Activated naive CD4-positive, alpha-beta T cell treated with anti-CD3 and anti-CD28 coated beads, Interleukin-2, amount 50 U/mL, for 16 hours (primary cell): ENCODE measurements at places on chromosomes 1 and 21.

DNA sequence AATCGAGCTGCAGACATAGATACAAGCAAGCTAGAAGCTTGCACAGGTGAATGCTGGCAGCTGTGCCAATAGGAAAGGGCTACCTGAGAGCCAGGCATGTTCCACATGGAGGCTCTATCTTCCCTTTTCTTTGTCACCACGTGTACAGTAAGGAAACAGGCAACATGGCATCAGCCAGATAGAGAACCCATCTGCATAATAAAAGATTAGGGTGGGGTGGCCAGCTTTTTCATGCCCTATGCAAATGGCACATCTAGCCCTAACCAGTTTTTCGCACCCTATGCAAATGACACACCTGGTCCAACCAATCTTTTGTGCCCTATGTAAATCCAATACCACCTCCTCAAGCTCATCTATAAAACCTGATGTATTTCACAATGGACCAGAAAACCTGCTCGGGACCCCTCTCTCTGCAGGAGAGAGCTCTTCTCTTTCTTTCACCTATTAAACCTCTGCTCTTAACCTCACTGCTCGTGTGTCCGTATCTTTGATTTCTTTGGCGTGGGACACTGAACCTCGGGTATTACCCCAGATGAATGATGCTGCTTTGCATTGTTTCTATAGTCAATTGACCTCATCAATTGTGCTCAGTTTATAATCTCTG is 93.9 kb downstream of the SLC30A10 start:
- DNase-seq: no peak

DNA sequence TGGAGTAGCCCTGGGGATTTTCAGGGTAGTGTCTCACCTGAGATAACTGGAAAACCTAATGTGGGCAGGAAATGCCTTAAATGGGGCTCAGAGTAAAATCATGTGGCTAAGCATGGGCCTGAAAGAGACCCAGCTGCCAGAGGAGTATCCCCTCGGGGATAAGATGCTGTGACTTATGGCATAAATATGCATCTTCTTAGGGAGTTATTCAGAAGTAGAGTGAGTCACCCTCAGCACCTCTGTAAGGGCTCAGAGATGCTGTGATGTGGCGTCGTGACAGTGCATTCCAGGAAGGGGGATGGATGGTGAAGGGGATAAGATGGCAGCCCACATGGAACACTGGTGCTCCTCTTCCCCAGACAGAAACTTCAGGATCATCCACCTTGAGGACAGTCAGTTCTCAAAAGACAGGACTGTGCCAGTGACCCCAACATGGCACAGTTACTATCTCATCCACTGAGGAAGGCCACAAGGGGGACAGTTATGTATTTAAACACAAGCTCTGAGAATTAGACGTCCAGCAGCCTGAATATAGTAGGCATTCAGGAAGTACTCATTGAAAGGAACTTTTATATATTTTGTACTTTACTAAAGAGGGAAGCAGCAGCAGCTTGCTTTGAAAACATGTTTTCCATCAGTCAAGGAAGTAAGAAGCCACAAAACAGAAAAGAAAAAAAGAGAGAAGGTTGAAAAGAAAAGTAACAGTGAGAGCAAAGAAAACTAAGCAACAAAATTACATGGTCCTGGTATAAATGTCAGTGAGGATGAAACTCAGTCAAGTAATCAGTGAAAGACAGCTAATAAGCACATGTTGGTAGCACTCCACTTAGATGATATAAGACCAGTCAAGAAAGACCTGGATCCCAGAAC is 8.3 kb downstream of the IL24 start:
- peak; percentile 60 for DNase-seq

GRCh38 chr1:229027158-229027557 is 243.8 kb upstream of the RAB4A start:
- no peak for DNase-seq

- no peak for DNase-seq
Observed at GRCh38 chr1:4380564-4381168, 273.7 kb upstream of the AJAP1 start.

DNA sequence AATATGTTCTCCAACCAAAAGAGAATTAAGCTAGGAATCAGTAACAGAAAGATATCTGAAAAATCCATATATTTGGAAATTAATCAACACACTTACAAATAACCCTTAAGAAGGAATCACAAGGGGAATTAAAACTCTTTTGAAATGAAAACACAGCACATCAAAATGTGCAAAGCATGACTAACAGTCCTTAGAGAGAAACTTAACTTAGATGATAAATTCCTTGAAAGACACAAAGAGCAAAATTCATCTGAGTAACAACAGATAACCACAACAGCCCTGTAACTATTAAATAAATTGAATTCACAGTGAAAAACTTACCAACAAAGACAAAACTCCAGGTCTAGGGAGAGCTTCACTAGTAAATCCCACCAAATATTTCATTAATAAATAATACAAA is 283.8 kb downstream of the SDCCAG8 start:
- no peak for DNase-seq

DNA sequence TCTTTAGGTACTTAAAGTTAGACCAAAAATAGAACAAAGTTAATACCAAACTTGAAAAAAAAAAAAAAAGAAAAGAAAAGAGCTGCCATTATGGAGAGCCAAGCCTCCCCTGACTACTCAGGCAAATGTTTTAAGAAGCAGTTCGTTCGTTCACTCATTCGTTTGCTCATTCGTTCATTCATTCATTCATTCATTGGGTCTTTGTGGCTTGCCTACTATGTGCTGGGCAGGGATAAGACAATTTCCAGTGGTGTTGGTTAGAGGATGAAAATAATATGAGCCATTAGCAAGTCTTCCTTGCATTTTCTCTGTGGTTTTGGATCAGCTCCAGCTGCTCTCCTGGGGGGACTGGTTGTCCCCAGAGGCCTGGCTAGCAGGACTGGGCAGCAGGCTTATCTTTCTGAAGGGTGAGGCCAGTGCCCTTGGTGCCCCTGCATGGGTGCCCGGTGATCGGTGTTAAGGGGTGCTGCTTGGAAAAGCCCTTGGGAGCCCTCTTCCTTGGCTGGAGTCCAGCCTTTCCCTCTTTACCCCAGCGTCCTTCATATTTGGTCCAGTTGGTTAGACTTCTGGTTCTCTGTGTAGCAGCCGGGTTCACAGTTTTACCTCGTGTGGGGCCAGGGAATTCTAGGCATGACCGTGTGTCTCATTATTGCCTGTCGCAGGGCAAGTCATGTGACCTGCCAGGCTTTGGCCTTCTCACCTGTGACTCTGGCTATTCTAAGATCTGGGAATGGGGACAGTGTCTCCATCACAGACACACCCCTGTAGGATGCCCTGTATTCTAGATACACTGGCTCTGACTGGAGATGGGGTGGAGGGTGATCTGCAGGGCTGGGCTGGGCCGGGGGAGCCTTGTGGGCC is 32.8 kb downstream of the LHX4 start:
- DNase-seq: no peak

- DNase-seq: peak; percentile 36
Observed at GRCh38 chr1:165376041-165376810, 19.7 kb upstream of the LMX1A start.

- no peak for DNase-seq
Observed at GRCh38 chr1:176857632-176858031, 306.9 kb downstream of the ASTN1 start.

DNA sequence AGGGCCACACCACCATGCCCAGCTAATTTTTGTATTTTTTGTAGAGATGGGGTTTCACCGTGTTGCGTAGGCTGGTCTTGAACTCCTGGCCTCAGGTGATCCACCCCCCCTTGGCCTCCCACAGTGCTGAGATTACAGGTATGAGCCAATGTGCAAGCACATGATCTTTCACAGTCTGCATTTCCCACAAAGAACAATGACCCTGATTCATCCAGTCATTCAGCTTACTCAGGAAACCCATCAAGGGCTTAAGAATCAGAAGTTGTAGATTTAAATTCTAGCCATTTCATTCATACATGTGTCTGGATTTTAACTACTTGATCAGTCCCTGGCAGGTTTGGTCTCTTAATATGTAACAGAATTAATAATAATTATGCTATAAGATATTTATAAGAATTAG is 2065.7 kb downstream of the MRPL39 start:
- DNase-seq: no peak

DNA sequence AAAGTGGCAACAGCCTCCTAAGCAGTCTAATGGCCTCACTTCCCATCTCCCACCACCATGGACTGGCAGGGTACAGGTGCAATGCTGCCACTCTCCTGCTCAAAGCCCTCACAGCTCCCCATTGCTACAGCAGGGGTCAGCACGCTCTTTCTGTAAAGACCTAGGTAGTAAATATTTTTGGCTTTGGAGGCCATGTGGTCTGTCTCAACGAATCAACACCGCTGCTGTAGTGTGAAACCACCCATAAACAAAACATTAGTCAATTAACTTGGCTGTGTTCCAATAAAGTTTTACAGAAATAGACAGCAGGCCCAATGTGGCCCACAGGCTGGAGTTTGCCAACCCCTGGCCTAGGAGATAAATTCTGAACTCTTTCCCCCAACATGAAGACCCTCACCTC is 44.6 kb upstream of the TMEM125 start:
- DNase-seq: no peak

DNA sequence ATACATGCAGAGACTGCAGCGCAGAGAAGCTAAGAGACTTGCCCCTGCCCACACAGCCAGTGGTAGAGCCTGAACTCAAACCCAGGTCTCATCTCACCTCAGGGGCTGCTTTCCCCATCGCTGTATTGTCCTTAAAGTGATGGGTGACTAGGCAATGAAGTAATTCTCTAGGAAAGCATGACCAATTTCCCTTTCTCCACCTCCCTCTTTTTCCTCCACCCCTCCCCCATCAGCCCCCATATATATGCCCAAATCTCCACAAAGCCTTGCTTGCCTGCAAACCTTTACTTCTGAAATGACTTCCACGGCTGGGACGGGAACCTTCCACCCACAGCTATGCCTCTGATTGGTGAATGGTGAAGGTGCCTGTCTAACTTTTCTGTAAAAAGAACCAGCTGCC is at the start of gene IL24:
Gene IL24 (plus strand): TSS at position 269 of the 400 bp plus-strand sequence. CDS start 390 bp downstream, outside the sequence.
- peak; percentile 52 for DNase-seq

DNA sequence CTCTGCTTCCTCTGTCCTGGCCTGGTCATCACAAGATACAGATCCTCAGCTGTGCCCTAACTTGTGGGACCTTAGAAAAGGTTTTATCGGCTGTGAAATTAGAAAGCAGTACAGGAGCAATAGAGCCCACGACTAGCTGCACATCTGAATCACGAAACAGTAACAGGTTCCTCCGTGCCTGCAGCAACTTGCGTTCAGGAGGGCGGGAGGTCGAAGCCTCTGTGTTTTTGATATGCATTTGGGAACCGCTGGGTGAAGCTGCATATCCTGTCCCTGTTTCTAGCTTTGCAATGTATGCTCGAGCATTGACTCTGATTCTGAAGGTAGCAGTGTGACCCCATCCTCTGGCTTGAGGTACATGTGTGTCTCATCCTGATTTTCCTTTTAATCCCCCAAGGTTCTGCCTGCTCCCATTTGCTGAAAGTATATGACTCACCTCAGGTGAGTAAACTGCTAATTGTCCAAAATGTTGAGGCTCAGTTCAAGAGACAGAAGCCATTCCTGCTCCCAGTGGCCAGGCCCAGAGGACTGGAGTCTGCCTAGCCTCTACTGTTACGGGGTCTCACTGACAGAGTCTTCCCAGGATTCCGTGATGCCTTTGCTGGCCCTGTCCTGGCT is 44.3 kb downstream of the SCCPDH start:
- DNase-seq: no peak

DNA sequence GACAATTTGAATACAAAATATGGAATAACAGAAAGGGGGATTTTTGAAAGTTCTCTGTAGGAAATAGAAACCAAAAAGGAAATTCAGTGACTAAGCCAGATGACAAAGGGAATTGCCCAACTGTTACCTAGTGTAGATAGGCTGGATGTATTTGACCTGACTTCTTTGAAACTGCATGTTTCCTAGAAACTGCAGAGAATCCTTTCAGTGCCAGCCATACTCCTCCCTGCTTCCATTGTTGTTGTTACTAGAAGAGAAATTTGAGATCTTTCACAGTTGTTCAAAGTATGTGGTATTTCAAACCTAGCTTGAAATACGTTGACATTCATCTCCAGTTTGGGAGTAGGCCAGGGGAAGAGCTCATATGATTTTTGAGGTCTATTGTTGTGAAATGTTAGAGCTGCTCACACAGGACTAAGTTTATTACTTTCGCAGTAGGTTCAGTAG is 1.8 kb upstream of the GBP5 start:
- DNase-seq: no peak

- DNase-seq: no peak
Observed at GRCh38 chr1:12016182-12016581, 3.1 kb upstream of the MIIP start.

- DNase-seq: no peak
Observed at GRCh38 chr21:32472890-32473765, 60.6 kb downstream of the EVA1C start.

GRCh38 chr1:116769104-116769452 is 14.8 kb downstream of the CD2 start:
- no peak for DNase-seq

DNA sequence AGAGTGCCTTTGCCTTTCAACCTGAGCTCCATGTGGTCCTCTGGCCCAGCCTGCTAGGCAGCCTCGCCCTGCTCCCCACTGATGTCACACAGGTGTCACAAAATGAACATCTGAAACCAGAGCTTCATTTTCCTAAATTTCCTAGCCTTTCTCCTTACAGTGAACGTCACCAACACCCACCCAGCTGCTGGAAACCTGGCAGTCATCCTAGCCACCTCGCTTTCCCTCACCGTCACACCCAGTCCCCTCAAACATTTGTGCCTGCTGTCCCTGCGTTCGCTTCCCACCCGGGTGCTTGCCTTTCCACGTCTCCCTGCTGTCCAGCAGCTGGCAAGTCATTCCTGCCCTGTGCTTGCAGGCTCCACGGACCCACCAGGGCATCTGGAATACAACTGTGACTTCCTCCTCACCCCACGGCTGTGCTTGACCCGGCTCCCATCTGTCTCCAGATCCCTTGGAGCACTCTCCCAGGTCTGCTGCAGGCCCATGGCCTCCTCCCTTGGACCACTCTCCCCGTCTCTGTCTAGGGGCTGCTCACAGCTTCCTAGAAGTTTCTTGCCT is 23.5 kb downstream of the ADARB1 start:
- no peak for DNase-seq

DNA sequence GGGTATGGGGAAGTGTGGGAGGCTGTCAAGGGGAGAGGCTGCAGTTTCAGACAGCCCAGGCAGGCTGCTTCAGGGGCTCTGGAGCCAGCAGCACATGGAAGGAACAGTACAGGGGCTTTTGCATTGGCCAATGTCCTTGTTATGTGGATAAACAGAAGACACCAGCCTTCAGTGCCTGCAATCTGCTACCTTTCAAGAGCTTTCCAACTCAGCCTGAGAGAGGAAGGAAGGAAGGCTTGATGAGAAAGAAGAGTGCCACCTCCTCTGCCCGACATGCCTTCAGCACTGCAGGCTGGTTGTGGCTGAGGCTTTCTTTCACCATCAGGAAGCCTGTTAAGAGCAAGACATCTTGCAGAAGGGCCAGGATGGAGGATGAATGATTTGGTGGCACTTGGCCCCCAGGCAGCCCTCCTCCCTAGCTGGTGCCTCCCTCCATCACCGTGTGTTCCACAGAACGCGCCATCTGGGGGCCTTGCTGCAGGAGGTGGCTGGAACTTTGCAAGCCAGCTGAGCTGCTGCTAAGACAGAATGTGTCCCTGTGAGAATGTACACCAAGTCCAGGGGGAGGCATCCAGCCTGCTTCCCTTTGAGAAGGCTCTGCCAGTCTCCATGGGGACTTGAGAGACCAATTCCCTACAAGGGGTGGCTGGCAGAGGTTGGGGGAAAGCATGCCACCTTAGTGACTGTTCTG is 372.4 kb upstream of the PROX1 start:
- no peak for DNase-seq
